Left ventricle myocardium inferior (tissue), 1 donor: ENCODE measurements at places on chromosomes 7 and 10.
A peak's percentile ranks its signal among the peaks of the same experiment; 100 is the strongest.

DNA sequence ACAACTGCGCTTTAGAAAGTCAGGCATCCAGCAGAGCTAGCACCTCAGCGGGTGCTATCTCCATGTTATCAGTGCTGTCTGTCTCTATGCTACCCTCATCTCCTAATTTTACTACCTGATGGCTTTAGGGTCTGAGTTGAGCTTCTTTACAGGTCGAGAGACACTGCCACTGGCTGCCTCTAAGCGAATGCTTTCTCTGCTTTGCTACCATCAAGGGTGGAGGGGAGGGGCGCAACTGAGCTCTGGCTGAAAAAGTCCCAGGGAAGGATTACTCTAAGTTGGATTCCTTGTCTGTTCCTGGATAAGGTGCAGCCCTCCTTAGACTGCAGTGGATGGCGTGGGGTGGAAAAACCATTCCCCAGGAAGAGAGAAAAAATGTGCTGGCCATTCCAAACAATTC is 105.7 kb downstream of the CDK14 start:
- DNase-seq: peak; percentile 14

- no peak for DNase-seq
Observed at GRCh38 chr10:32386623-32387260, 39.8 kb upstream of the EPC1 start.

GRCh38 chr7:154777023-154777422 is 225.9 kb downstream of the PAXIP1 start:
- no peak for DNase-seq

DNA sequence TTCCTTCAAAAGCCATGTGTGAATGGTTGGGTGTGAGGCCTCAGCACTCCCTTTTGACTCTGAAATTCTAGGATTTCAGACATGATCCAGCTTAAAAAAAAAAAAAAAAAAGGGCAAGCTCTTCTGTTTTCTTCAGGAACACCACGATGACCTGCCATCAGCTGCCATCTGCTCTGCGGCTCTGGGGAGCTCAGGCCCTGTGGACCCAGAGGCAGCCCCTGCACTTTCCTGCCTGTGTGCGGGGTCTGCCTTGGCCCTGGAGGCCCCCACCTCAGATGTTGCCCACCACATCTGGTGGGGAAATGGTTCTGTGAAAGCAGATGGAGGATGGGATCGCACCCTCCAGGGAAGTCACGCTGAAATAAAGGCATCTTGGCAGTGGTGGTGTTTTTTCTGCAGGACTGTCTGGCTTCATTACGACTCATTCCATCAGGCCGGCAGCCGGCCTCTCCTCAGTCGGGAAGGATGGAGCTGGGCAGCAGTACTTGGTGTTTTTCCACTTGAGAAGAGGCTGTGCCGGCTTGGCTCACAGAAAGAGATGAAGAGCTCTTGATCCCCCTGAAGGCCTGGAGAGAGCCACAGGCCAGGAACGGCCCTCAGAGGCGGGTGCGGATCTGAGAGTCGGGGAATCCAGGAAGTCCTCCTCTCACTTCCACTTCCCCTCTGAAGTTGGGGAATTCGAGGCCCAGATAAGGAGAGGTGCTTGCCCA is 66.1 kb upstream of the AQP1 start:
- DNase-seq: peak; percentile 52

- no peak for DNase-seq
Observed at GRCh38 chr10:27815261-27815660, 69.6 kb upstream of the MKX start.

- DNase-seq: no peak
Observed at GRCh38 chr10:5449823-5450222, 37.5 kb downstream of the NET1 start.

GRCh38 chr10:34607894-34608293 is 207.2 kb downstream of the PARD3 start:
- no peak for DNase-seq

- no peak for DNase-seq
Observed at GRCh38 chr7:139362981-139363380, 3.3 kb downstream of the LUC7L2 start.

DNA sequence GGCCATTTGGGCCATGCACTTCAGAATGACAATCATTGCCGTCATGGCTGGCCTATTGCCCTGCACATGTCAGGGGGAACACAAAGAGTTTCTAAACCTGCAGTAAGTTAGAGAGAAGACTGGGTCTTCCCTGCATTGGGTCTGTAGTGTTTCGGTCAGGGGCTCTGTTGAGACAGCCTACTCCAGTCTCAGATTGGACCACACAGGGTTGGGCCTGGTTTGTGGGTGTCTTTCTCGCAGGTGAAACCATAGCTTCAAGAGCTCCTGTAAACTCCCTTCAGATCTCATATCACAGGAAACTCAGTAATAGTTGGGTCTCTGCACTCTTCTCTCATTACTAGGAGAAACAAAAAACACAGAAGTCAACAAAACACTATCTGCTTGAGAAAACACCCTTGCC is 7.3 kb upstream of the TARP start:
- DNase-seq: no peak

- DNase-seq: no peak
Observed at GRCh38 chr10:83538047-83538446, 601.3 kb upstream of the GHITM start.

DNA sequence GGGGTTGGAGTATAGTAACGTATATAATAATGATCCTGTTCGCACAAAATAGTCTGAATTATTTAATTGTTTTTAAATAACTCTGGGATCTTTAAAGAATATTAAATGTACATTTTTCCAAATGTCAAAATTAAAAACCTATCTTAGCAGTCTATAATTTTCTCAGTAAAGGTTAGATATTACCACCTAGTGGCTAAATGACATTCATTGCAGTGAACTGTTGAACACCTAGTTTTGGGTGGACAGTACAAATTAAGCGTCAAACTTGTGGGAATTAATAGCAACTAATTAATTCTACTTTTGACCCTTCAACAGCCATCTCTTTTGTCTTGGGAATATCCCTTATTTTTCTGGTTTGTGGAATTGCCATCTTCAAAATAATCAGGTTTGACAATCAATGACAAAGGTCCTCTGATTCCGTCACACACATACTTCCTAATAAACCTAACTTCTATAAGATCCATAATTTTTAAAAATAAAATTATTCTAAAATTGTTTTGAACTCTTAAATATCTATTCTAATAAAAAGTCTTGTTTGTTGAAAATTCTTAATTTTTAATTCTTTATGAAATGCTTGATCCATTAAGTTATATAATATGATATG is 165.7 kb downstream of the SEMA3D start:
- DNase-seq: no peak

DNA sequence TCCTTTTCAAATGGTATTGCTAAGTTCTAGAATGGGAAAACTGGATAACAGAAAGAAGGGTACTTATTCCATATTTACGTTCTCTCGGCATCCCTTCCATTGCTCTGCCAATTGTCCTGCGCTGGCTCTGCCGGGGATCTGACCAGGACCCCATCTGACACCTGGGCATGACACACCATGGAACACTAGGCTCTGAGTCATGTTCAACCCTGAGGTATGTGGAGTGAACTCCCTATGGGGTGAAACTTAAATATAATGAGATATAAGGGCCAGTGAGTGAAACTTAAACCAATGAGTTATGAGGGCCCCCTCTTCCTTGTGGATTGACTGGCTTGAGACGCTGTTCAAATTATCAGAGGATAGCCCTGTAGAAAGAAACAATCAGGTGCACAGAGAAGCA is 55.1 kb upstream of the ZEB1 start:
- no peak for DNase-seq

- no peak for DNase-seq
Observed at GRCh38 chr7:91512958-91513357, 248.7 kb downstream of the FZD1 start.

DNA sequence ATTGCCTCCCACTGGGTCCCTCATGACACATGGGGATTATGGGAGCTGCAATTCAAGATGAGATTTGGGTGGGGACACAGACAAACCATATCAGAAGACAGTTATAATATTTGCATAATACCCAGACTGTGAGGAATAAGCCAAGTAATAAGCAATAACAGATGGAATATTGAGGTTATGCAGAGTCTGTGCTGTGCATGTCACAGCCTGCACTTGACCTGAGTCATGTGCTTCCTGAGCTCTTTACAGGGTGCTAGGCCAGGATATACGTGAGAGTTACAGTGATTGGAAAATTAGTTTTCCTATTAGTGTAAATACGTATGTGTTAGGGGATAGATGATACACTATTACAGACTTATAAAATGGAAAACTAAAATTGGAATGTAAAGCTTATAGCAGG is 288.7 kb downstream of the SDK1 start:
- no peak for DNase-seq

- peak; percentile 49 for DNase-seq
Observed at GRCh38 chr10:129707406-129708388, 240.7 kb downstream of the MGMT start.

- no peak for DNase-seq
Observed at GRCh38 chr10:61900829-61901792, at the start of gene ARID5B. ARID5B (plus strand) TSS chr10:61901699; CDS start chr10:61901710, 11 bp downstream.

DNA sequence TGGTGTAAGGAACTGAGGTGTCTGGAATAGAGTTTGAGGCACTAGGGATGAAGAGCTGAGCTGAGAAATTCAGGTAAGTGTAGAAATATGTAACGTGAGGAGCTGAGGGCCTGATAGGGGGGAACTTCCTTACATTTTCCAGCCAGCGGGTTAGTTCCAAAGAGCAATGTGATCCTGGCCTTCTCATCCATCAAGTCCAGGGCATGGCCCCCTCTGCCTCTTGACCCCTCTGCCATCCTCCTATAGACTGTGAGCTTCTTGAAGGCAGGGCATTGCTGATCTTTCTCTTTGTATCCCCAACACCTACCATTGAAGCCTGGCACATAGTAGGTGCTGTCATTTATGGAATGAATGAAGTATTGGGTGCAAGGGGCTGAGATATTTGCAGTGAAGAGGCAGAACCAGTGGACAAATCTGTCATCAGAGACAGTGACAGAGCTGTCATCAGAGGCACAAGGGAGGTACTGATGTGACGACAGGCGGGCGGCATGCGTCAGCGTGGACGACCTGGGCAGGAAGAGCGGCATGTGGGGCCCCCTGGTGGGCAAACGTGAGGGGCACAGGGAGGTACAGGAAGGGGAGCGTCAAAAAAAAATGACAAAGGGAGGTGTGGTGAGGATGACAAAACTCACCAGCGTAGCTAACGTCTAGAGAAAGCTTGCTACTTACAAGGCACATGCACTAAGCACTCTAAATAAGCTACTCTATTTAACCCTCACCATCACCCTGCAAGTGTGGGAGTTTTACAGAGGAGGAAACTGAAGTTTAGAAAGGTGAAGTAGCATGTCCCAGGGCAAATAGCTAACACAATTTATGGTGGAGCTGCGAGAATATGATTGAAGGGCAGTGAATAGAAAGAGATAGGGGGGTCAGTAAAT is 5.2 kb upstream of the CAMK2G start:
- DNase-seq: peak; percentile 84

DNA sequence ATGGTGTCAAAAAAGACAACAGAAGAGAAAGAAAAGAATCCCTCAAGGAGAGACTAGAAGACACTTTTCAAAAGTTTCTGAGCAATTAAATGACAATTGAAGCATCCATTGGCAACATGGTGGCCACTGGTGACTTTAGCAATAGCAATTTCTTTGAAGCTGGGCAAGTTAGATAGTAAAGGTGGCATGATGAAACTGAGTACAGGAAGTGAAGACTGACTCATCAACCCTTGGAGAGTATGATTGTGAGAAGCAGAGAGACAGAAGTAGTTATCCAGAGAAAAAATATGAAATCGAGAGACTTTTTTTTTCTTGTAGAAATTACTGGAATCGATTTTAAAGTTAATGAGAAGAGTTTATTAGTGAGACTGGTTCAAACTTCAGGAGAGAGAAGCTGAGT is 52.5 kb downstream of the DGKB start:
- DNase-seq: no peak

GRCh38 chr7:116230191-116231005 is 20.1 kb downstream of the TES start:
- no peak for DNase-seq

DNA sequence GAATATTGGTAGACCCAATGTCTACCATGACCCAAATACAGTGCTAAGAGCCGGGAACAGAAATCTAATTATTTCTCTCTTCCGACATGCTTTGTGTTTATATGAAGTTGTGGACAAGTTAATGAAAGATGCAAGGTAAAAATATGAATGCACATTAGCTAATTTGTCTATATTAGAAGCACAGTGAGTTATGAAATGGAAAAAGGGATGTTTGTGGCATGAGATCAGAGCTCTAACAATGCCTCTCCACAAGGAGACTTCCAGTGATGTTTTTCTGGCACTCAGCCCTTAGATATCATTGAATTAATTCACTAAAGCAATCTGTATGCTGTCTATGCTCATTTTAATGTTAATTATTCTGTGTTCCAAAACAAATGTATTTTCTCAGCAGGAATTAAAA is 897.2 kb downstream of the CNTNAP2 start:
- no peak for DNase-seq

DNA sequence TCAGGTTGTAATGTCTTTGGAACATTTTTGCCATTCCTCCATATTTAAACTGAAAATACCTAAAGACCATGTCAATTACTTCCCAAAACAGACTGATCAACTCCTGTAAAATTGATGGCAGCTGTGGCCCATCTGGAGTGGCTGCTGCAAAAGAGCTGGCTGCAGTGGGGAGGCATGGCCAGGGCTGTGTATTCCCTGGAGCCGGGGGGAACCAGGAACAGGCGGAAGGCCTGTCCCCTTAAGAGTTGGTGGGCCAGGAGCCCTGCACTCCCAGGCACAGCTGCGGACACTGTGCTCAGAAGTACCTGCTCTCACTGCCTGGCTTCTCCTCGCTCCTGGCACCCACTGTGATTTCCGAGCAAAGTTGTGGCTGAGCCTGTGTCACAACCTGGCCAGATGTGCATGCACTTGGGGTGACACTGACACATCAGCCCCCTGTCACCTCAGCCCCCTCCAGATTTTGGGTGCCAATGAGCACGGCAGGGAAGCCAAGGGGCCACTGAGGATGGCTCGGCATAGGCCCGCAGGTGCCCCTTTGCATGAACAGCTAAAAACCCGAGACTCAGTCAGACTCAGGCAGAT is 116.1 kb downstream of the DGKB start:
- DNase-seq: no peak

DNA sequence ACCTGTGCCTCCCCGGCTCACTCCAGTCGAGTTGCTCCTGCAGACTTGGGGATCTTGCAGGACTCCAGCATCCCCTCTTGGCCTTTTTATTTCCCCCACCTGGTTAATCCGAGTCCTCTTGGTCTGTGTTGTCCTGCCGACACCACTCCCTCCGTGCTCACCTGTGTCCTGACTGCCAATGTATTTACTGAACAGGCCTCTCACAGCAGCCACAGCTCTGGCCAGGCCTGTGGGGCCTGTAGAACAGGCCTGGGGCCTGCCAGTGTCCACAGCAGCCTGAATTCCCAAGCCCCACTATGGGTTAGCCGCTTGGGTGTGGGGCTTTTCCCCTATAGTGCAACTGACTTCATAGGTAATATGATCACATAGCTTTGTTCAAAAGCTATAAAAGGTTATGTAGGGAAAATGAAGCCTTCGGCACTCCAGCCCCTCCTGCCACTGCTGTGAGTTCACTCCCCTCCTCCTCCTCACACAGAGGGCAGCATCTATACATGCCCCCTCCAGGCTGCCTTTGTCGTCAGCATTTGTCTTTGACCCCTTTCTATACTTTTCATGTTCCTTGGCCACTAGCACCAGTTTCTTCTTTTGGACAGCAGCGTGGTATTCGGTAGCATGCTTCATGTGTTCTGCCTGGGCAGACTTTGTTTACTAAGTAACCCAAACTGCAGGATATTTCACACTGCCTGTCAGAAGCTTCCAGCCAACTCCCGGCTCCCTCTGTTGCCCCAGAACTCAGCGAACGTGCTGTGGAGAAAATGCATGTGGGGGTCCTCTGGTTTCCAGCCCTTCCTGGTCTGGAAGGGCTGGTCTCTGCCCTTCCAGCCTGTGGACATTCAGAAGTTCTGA is 46.1 kb downstream of the ZNF467 start:
- DNase-seq: no peak

- DNase-seq: no peak
Observed at GRCh38 chr10:30573721-30574431, 55.7 kb downstream of the LYZL2 start.
